GM23248 (cell line): ENCODE measurements at places on chromosomes 3 and 15. TPM values are rescaled to one million over a fixed set of nuclear protein-coding genes. Genes with fewer than 3 reads are reported as not detected.

Gene SLC51B
- not detected in 2 replicates for total RNA-seq

Gene CFAP44
- total RNA-seq, result 1.4 and 2.7 TPM in 2 replicates

Gene TRMT10C
- 20.7 and 22.5 TPM in 2 replicates for total RNA-seq

Gene HTR3E
- total RNA-seq, result not detected in 2 replicates

Gene HRG
- total RNA-seq, result not detected in 2 replicates

Gene SEMA3G
- not detected in 2 replicates for total RNA-seq

Gene ITIH1
- not detected in 2 replicates for total RNA-seq

Gene KBTBD13
- total RNA-seq, result not detected in 2 replicates

Gene XCR1
- not detected in 2 replicates for total RNA-seq

Gene HHATL
- total RNA-seq, result not detected in 2 replicates

Gene IGSF11
- not detected in 2 replicates for total RNA-seq

Gene AMIGO3
- 3.2 TPM in 1 of 2 replicates, not detected in the other for total RNA-seq

Gene SENP8
- 2.5 and 2.8 TPM in 2 replicates for total RNA-seq

Gene VILL
- 6.6 and 12.4 TPM in 2 replicates for total RNA-seq

Gene P4HTM
- total RNA-seq, result 38.3 and 53.6 TPM in 2 replicates

Gene COMMD2
- total RNA-seq, result 30.1 and 33.8 TPM in 2 replicates

Gene SIDT1
- not detected in 2 replicates for total RNA-seq

Gene THRB
- total RNA-seq, result 2.9 and 5.1 TPM in 2 replicates

Gene KIF7
- total RNA-seq, result 25.4 and 30.0 TPM in 2 replicates

Gene GPR149
- not detected in 2 replicates for total RNA-seq

Gene HHLA2
- not detected in 2 replicates for total RNA-seq

Gene LRRN1
- not detected in 2 replicates for total RNA-seq

Gene RPUSD3
- 32.6 and 39.8 TPM in 2 replicates for total RNA-seq

Gene ATP13A4
- not detected in 2 replicates for total RNA-seq

Gene PRSS50
- total RNA-seq, result not detected in 2 replicates

Gene EPHA3
- total RNA-seq, result under 0.01 TPM in 1 of 2 replicates, not detected in the other

Gene SLC38A3
- under 0.01 TPM in 1 of 2 replicates, not detected in the other for total RNA-seq

Gene SPTBN5
- total RNA-seq, result 0.11 and 0.25 TPM in 2 replicates

Gene CCR8
- total RNA-seq, result not detected in 2 replicates

Gene CHST14
- 26.1 and 26.6 TPM in 2 replicates for total RNA-seq

Gene SPSB4
- not detected in 2 replicates for total RNA-seq

Gene PPARG
- 0.76 TPM in 1 of 2 replicates, not detected in the other for total RNA-seq

Gene WNT5A
- 281 and 298 TPM in 2 replicates for total RNA-seq

Gene PRTG
- under 0.01 TPM in 1 of 2 replicates, not detected in the other for total RNA-seq
